ENCODE measurements at places on chromosomes 13 and 19. TPM values are rescaled to one million over a fixed set of nuclear protein-coding genes. Genes with fewer than 3 reads are reported as not detected.

The CARS2 gene
- total RNA-seq: 168 TPM

The ACER1 gene
- not detected for total RNA-seq

The GEMIN7 gene
- total RNA-seq: 43.0 TPM

The KLHL1 gene
- not detected for total RNA-seq

The RGL3 gene
- total RNA-seq: 0.54 TPM

The PDE4C gene
- not detected for total RNA-seq

Measured in B cell (primary cell).